ENCODE measurements at places on chromosomes 5 and 9. TPM values are rescaled to one million over a fixed set of nuclear protein-coding genes. Genes with fewer than 3 reads are reported as not detected.

The GRM6 gene
- not detected for total RNA-seq

- DNase-seq = no peak
These were observed 37.8 kb downstream of the OXCT1 start for GRCh38 chr5:41832430-41832829.

The ENHO gene
- not detected for total RNA-seq

The MRPL22 gene
- 10.2 TPM for total RNA-seq

The ZFP2 gene
- total RNA-seq = 0.79 TPM

Measured in lung microvascular endothelial cell (primary cell).